Mucosa of descending colon (tissue), 3 donors: ENCODE measurements at places on chromosomes 11 and 22. TPM values are rescaled to one million over a fixed set of nuclear protein-coding genes. Genes with fewer than 3 reads are reported as not detected.

SLC22A8 gene
- total RNA-seq = not detected

OVCH2 gene
- not detected for total RNA-seq

SORL1 gene
- total RNA-seq = 109 TPM

- no peak for DNase-seq
These were observed 63.6 kb downstream of the DENND5A start for GRCh38 chr11:9201372-9202162.

GRCh38 chr11:14362611-14363010, 3.6 kb upstream of the RRAS2 start:
- no peak for DNase-seq

DNA sequence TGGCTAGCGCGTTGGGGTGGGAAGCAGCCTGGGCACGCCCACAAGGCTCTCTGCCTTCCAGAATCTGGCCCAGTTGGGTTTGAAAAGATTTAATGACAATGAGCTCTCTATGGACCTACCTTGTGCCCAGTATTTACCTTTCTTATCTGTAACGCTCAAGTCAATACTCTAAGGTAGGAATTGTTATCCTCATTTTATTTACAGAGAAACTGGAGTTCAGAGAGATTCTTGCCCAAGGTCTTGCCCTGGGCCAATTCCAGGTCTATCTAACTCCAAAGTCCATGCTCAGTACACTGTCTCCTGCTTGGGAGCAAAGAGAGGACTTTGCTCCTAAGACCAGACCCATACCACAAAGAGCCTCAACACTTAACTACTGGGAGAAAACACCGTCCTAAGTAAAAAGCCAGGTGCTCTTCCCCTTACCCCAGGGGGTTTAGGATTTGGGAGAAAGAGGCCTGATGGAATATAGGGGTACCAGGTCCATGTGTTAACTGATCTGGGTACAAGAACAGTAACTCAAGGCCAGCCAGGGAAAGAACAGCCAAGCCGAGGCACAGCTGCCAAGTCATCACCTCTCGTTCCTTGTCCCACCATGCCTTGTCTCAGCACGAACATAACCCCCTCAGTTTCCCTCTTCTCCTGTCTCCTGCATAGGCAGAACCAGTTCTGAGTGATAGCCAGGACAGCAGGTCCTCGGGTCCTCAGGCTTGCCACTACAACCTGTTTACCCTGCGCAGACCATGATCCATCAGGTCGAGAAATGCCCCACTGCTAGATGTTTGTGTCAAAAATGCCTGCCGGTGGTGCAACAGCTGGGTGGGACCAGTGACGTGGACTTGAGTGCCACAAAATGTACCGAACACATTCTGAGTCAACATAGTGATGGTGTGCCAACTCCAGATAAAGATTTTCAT, 14.6 kb downstream of the APOA4 start:
- no peak for DNase-seq

GRCh38 chr11:64924910-64925284, 408 bp downstream of the PPP2R5B start:
- DNase-seq = no peak

DNA sequence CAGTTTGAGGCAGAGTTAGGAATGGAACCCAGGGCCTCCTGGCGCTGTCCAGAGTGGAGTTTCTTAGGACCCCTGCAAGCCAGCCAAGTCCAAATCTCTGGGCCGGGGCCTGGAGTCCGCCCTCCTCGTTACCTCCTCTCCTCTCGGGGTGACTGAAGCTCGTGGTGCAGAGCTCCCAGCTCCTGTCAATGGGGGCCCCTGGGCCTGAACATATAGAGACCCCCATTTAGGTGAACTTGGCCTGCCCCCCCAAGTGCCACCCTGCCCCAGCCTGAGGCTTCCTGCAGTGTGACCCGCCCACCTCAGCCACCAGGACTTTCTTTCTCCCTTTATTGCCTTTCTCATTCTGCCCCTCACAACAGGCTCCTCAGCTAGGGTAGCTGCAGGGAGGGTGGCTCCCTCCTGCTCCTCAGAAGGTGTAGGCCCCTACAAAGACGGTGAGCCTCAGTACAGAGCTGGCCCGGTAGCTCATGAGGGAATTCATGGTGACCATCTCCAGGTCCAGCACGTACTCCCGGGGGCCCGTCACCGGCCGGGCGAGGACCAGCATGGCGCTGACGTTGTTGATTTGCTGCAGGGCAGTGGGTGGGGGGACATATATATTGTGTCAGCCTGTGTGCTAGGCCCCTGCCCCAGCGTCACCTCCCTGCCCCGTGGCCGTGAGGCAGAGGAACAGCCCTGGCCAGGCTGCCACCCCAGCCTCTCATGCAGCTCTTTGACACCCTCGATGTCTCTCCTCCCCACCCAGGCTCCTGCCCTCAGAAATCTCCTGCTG, 5.9 kb downstream of the EFEMP2 start:
- DNase-seq = peak; percentile 24
